ENCODE measurements at places on chromosomes 3 and 15. TPM values are rescaled to one million over a fixed set of nuclear protein-coding genes. Genes with fewer than 3 reads are reported as not detected.
A peak's percentile ranks its signal among the peaks of the same experiment; 100 is the strongest.

BCL2A1 gene
- polyA plus RNA-seq: 0.31 TPM

RPP25 gene
- 3.3 TPM for polyA plus RNA-seq

ACTRT3 gene
- 4.9 TPM for polyA plus RNA-seq

ZNF770 gene
- 54.0 TPM for polyA plus RNA-seq

RPL32 gene
- polyA plus RNA-seq: 2,077 TPM

THAP10 gene
- polyA plus RNA-seq: 9.7 TPM

SCAANT1 gene
- polyA plus RNA-seq: 2.3 TPM

TICRR gene
- polyA plus RNA-seq: 13.6 TPM

SLC28A1 gene
- 10.7 TPM for polyA plus RNA-seq

ATP2C1 gene
- polyA plus RNA-seq: 118 TPM

OIP5 gene
- polyA plus RNA-seq: 10.8 TPM

NEK11 gene
- polyA plus RNA-seq: 18.1 TPM

BAHD1 gene
- 24.7 TPM for polyA plus RNA-seq

UACA gene
- polyA plus RNA-seq: 102 TPM

DNA sequence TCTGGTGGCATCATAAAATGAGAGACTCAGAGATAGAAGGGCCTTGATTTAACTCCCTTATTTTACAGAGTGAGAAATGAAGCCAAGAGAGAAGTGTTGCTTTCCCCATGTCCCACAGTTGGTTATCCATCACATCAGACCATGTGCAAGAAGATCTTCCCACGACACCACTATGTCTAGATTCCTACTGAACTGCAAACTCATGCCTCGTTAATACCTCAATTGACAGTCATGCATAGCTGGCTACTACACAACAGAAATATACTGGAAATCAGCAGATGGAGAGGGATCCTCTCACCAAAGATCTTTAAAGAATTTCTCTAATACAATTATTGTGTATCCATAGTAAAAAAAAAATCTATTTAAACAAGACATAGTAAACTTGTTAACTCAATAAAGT, 33.3 kb downstream of the PEAK1 start:
- DNase-seq: no peak

DNA sequence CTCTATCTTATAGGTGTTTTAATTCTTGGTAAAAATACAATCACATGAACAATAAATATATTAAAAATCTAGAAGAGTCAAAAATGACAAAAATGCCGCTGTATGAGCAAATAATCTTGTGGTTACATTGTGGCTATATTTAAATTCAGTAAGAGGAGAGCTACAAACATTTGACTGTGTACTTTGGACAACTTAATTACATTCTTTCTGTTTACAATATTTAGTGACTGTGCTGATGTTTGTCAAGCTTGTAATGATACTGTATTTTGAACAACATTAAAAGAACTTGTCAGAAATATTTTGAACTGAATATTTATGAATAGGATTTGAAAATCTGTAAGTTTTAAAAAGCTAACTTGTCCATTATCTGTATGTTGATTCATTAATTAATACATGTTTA, 598.3 kb downstream of the SI start:
- DNase-seq: no peak

- DNase-seq: no peak
These were observed 17.2 kb upstream of the NMNAT3 start for GRCh38 chr3:139695007-139695406.

GRCh38 chr3:140830391-140830790, 111.2 kb upstream of the SLC25A36 start:
- DNase-seq: no peak

GRCh38 chr15:55742498-55742926, 440 bp downstream of the PRTG start:
- peak; percentile 71 for DNase-seq

GRCh38 chr15:52037889-52038505, 19.0 kb downstream of the MAPK6 start:
- DNase-seq: no peak

- DNase-seq: no peak
These were observed 6.9 kb downstream of the TGFBR2 start for GRCh38 chr3:30613133-30613825.

GRCh38 chr3:139225548-139225947, 118.3 kb upstream of the MRPS22 start:
- no peak for DNase-seq

DNA sequence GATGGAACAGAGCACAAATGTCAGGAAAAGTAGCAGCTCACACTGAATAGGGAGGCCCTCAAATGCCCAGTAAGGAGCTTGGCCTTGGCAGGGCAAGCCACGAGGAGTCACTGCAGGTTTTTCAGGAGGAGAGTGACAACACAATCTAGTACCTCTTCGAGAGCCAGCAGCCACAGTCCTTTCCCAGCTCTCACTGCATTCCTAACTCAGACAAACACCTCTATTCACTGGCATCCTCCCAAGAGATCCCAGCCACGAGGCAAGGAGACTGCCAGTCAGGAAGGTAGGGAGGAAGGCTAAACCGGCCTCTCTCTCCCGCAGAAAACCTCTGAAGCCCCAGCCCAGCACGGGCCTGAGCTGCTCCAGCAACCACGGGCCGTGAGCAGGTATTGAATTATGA, 146.0 kb upstream of the SMAD3 start:
- DNase-seq: no peak

DNA sequence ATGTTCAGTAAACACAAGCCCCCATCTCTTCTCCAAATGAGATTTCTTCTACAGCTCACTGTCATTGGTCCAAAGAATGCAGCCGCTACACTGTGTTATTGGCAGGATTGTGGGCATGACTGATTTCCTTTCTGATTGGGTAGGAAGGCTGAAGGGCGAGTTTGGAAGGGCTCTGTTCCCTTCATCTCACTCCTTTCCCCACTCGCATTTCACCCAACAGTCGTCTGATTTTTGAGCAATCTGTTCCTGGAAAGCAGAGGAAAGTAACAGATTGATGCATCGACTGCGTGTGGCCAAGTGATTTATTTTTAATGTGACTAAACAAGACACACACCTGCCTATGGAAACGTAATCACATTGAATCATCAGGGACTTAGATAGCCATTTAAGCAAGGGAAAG, 55.5 kb downstream of the NOX5 start:
- DNase-seq: no peak

GRCh38 chr3:136262559-136262958, 12.4 kb downstream of the PCCB start:
- no peak for DNase-seq

DNA sequence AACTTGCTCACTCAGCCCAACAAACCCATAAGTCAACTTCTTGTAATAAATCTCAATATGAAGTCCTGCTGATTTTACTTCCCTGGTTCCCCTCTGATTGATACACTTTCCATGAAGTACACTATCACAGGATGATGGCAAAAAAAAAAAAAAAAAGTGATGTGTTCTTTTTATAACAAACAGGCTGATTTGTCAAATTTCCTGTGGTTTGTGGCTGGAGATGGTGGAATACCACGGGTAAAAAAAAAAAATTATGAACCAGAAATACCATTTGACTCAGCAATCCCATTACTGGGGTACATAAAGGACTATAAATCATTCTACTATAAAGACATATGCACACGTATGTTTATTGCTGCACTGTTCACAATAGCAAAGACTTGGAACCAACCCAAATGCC, 10.7 kb upstream of the SERPINI2 start:
- no peak for DNase-seq

GRCh38 chr3:16385151-16385550, 120.1 kb downstream of the OXNAD1 start:
- no peak for DNase-seq

- DNase-seq: no peak
These were observed 2.1 kb downstream of the SH3GL3 start for GRCh38 chr15:83449250-83449671.

- DNase-seq: no peak
These were observed 382.1 kb downstream of the TUSC7 start for GRCh38 chr3:117091676-117092075.

DNA sequence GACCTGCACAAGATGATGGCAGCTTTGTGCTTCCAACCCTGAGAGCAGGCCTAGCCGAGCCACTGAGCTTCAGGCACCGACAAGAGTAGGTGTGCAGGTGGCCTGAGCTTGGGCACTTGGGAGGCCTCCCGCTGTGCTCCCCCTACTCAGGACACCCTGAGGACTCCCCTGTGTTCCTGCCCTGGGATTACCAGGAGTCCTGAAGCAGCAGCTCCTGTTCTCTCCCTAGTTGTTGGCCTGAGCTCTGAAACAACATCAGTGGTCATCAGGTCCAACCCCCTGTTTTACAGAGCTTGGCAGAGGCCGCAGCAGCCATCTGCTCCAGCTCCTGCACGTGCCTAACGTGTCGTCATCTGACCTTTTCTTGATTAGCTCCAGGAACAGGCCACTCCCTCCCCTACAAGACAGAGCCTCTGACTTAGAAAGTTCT, 8.0 kb upstream of the MESP2 start:
- DNase-seq: no peak

- no peak for DNase-seq
These were observed 28.3 kb downstream of the CD80 start for GRCh38 chr3:119531151-119531550.

DNA sequence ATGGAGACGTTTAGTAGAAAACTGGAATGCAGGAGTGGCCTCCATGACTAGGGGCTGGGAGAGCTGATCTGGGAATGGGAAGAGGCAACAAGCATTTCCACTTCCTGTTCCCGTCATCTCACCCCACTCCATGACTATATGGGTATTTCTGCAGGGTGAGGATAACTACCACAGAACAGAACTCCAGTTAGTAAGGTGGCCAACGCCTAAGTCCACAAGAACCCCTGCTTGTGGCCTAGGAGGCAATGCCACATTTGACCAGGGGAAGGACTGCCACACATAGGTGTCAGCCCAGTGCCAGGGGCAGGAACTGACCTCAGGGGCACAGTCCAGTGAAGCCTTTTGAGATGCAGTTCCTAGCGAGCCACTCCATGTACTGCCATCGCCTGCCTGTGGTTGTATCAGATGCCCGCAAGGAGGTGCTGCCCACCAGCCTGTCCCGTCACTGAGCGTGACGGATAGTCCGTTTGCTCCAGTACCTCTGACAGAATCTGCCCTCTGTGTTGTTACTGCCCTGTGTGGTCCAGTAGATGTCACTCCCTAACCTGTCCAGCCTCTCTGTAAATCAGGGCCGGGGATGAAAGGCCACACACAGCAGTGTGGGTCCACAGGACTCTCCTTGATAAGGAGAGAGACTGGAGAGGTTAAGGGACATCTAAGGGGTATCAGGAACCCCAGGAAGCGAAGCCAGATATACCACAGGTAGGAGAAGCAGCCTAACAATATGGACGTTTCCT, 3.5 kb upstream of the MTFMT start:
- peak; percentile 76 for DNase-seq

DNA sequence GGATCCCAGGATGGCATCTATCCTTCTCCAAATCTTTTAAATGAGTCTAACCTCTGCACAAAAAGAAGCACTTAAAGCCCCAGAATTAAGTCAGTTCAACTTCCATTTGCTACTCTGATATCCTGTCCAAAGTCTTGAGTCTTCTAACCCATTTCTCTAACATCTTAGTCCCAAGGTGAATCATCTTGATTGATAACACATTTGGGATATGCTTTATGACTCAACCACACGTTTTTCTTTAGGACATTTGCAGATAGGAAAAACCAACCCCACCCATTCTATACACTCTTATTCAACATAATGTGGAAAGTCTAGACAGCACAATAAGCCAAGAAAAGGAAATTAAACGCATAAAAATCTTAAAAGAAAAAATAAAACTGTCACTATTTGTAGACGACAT, 18.8 kb upstream of the TEX9 start:
- DNase-seq: no peak

DNA sequence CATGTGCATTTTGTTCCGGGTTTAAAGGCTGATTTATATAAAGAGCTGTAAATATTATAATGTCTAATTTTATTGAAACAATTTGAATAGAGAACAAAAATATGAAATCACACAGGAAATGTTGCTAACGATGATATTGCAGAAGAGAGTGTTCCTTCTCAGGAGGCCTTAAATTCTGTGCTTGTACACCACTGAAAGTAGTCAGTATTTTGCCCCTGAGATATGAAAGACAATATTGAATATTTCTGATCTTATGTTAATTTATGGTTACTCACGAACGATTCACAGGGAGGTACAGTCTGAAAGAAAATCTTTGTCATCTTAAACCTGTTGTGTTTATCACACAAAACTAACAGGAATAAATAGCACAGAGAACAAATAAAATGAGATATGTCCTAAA, 213.2 kb upstream of the PLSCR5 start:
- DNase-seq: no peak

GRCh38 chr15:73694419-73694818, 10.2 kb downstream of the CD276 start:
- no peak for DNase-seq

DNA sequence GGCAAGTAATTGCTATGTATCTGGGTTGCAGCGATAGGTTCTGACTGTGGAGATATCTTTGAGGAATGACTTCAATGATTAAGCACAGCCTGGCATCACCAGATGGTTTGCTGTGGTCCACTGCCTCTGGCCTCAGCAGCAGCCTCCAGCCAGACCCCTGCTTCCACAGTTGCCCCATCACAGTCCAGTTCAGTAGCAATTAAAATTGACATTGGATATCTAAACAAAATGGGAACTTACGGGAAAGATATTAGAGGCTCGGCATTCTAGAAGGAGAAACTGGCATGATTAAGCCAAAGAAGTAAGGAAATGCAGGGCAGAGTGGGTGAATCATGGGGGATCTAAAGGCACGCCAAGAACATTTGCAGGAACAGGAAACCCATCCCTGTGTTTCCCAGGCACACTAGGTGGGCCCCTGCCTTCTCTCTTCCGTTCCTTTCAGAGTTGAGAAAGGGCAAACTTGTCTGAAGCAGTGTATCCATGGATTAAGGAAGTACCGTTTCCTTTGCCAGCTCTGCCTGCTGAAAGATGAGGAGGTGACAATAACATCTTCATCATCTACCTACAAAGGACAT, 36.3 kb upstream of the SH3BP5 start:
- no peak for DNase-seq

DNA sequence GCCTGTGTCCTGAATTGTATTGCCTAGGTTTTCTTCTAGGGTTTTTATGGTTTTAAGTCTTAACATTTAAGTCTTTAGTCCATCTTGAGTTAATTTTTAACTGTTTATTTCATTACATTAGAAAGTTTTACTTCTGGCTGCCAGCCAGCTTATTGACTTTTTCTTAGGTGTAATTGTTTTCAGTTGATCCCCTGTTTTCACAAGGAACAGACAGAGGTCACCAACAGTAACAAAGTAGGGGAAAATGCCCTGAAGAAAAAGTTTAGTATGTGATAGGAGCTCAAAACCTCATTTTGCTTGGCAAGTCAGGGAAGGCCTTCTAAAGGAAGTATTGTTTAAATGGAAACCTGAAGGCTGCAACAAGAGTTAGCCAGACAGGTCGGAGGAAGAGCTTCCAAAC, 10.4 kb downstream of the WDR48 start:
- no peak for DNase-seq
